ELR (cell line): ENCODE measurements at places on chromosomes 5 and 9.
A peak's percentile ranks its signal among the peaks of the same experiment; 100 is the strongest.

DNA sequence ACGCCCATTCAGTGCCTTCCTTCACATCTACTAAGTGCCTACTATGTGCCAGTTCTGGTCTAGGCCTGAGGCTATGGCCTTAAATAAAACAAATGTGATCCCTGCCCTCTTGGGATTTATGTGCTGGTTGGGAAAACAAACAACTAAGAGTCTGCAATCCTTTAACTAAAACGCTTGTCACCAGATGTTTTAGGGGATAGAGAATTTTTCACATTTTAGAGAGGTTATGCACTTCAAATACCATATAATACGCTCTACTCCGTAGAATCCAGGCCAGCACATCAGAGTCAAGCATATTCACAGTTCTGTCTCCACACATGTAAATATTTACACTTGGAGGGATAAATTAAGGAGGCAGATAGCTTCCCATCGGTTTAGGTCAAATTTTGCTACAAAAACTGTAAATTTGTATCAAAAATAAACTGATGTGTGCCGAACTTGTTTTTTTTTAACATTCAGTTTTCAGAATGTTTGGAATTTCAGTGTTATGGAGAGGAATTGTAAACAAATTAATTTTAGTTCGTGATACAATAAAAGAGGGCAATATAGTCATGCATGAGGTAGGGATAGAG, 22.0 kb upstream of the ADRA1B start:
- no peak for DNase-seq

- no peak for DNase-seq
Measured at GRCh38 chr5:133564921-133565565, 47.3 kb downstream of the FSTL4 start.

GRCh38 chr5:88287302-88287701, 18.7 kb upstream of the TMEM161B start:
- no peak for DNase-seq

DNA sequence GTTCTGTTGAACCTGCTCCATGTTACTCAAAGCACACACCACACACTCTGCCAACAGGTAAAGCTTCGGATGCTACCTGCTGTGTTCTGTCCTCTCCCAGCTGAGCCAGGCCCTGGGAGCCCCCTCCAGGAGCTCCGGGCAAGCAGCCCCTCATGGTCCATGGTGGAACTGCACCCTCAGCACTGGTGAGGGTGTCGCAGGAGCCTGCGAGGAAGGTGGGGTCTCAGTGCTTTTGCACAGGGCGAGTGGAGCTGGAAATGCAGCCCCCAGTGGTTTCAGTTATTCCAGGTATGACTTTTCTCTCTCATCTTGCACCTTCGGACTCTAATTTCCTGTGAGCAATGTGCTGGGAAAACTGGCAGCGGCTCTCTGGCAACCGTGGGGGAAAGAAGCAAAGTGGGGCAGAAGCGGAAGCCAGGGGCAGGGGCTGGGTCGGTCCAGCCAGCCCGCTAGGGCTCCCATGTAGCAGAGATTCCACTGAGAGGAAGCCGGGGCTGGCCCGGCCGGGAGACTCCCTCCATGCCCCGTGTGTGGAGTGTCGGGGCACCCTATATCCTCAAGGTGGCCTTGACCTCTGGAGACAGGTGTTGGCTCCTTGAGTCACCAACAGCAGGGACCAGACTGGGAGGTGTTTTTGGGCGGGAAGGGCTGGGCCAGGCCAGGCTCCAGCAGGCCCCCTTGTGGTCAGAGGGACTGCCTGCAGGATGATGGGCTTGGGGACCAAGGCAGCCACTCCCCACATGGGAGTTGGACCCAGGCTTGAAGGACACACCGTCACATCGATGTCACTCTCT, 75.6 kb upstream of the PRSS3 start:
- peak; percentile 47 for DNase-seq

GRCh38 chr9:109708451-109708945, 71.5 kb upstream of the PALM2AKAP2 start:
- DNase-seq, result no peak

GRCh38 chr5:40390281-40391149, 289.2 kb upstream of the PTGER4 start:
- no peak for DNase-seq

GRCh38 chr5:14608169-14608568, 26.6 kb downstream of the OTULINL start:
- no peak for DNase-seq

GRCh38 chr9:124260769-124261603, 3.2 kb downstream of the NEK6 start:
- DNase-seq, result peak; percentile 76

GRCh38 chr9:112000743-112001142, 104.1 kb downstream of the UGCG start:
- no peak for DNase-seq

DNA sequence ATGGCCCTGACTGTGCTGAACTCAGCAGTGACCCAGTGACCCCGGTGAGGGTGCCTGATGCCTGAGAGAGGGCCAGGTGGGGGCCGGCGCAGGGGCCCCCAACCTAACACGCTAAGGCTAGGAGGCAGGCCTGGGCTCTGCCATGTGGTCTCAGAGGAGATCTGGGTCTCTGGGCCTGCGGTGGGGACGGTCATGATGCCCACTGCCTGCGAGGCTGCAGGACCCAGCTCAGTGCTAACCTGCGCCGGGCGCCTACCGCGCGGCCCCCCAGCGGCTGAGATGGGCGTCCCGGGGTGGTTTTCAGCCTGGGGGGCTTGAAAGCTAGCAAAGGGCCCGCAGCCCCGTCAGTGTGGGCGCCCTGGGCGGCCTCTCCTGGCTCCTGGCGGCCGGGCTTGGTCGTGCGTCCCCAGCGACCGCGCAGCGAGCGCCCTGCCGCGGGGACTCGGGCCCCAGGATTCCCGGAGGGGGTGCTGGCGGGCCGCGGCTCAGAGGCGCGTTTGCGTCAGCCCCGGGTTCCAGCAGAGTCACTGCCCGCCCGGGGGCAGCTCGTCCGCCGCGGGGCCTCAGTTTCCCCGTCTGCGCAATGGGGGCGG, 2.5 kb downstream of the EGFL7 start:
- peak; percentile 39 for DNase-seq

DNA sequence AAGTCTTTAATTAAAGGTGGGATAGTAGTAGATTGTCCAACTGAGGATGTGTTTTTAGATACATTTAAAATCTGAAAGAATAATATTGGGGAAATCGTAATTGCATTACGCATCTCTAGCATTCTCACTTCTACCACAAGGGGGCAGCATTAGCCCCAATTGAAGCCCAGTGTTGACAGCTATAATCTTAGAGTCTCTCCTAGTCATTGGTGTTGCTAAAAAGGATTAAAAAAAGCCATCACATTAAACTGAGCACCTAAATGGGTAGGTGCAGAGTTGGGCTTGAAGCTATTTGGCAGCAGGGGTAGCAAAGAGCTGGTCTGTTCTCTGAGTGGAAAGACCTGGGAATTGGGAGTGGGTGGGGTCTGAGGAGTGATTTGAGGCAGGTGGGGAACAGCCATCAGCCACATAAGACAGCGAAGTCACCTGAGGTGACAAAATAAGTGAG, 177.2 kb downstream of the OSTF1 start:
- peak; percentile 59 for DNase-seq

DNA sequence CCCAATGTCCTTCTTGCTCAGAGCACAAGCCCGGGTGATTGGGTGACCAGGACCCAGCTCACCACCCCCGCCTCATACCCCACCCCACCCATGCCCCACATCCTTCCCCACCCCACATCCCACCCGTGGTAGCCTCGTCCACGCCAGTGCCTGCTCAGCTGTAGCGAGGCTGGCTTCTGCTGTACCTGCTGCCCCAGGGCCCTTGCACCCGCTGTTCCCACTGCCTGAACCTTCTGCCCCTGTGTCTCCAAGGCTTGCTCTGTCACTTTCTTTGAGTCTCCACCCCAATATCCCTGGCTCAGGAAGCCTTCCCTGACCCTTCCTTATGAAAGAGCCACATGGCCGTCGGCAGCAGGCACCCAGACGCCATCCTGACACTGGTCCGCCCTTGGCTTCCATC, 3.1 kb upstream of the NACC2 start:
- DNase-seq, result no peak

GRCh38 chr9:37922363-37923117, 18.6 kb upstream of the SLC25A51 start:
- DNase-seq, result no peak

DNA sequence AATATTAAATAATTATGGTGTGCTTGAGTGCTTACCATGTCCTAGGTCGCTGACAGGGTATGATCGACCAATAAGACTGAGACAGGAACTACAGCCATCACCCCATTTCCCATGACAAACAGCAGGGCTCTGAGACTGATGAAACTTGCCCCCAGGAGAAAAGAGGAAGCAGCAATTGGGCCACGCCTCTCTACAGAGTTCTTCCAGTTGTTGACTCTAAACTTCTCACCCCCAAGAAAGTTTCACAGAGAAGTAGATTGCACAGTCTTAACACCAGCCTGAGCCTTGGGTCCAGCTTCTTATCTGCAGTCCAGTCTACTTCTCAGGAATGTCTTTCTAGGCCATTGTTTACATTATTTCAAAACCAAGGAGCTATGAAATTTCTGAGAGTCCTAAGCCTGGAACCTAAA, 182.2 kb upstream of the ANKRD55 start:
- DNase-seq, result peak; percentile 52
